ENCODE measurements at places on chromosomes 16 and 17.

DNA sequence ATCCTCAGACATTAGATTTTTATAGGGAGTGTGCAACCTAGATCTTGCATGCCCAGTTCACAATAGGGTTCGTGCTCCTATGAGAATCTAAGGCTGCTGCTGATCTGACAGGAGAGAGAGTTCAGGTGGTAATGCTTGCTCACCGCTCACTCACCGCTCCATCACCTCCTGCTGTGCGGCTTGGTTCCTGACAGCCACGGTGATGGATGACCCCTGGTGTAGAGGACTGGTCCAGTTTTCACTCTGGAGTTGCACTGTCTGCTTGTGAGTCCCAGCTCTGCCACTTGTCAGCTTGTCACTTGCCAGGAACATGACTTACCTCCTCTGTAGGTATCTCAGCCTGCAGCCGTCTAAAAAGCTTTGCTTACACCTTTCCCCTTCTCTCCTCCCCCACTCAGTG, 214.6 kb downstream of the SNX29 start:
- DNase-seq = no peak

GRCh38 chr16:67922221-67922620, 9.4 kb downstream of the CTRL start:
- no peak for DNase-seq

- no peak for DNase-seq
Measured at GRCh38 chr16:76487411-76488064, 210.3 kb downstream of the CNTNAP4 start.

DNA sequence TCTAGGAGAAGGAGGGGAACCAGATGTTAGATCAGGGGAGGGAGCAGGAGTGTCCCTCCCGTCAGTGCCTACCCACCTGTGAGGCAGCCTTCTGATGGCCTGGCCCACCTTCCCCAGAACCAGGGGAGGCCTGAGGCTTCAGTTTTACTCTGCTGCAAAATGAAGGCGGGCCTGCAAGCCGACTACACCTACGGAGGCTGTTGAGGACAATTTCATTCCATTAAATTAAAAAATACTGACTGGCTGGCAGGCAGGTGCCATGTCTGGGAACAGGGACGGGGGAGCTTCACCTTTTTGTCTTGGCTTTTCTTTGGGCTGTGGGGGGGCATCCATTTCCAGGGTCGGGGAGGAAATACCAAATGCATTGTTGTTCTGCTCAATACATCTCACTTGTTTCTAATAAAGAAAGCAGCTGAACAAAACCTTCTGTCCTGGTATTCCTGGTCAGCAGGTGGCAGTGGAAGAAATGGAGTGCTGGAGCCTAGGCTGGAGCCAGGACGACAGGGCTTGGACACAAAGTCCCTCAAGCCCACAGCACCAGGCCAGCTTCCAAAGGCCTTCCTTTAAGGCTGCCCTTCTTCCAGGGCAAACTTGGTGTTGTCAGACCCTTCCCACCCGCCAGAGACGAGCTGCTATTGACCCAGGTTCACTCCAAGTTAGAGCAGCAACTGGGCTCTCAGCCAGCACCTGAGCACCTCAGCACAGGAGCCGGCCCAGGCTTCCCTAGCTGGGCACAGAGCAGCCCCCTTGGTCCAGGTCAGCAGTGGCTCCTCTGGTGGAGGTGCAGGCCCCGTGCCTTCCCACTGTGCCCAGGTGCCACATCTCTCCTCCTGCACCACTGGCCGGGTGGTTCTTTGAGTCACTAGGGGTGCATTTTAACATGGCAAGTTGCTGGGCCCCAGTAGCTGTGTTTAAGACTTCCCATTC, 23.5 kb downstream of the PLCD3 start:
- DNase-seq = no peak

DNA sequence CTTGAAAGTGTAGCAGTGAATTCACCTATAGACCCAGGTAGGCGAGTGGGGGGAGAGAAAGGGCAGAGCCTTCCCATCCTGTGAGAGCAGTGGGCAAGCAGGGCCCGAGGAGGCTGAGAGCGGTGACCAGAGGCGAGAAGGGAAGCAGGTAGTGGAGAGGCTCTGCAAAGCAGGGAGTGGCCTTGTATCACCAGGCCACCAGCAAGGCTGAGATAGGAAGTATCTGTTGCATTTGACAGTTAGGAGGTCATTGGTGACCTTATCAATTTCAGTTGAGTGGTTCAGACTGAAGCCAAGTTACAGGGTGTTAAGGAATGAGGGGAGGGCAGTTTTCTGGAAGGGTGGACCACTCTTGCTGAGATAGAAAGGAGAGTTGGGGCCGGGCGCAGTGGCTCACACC, 10.7 kb upstream of the HSD3B7 start:
- DNase-seq = no peak

All from NCI-H1694 (cell line).